Esophagus mucosa (tissue), 1 donor: ENCODE measurements at places on chromosomes 6 and 20. TPM values are rescaled to one million over a fixed set of nuclear protein-coding genes. Genes with fewer than 3 reads are reported as not detected.

DCBLD1 gene
- total RNA-seq, result 9.5 TPM

EYS gene
- not detected for total RNA-seq

JPH2 gene
- 1.0 TPM for total RNA-seq

RWDD2A gene
- 0.84 TPM for total RNA-seq

COL10A1 gene
- not detected for total RNA-seq

FLRT3 gene
- 3.0 TPM for total RNA-seq

ASIP gene
- not detected for total RNA-seq

TNFRSF21 gene
- total RNA-seq, result 64.6 TPM

MYB gene
- total RNA-seq, result 1.3 TPM

BTN1A1 gene
- not detected for total RNA-seq

ARHGAP40 gene
- 10.3 TPM for total RNA-seq

SIRPA gene
- 15.1 TPM for total RNA-seq

CDH4 gene
- total RNA-seq, result not detected

HUS1B gene
- total RNA-seq, result 0.40 TPM

KHDRBS2 gene
- total RNA-seq, result 0.12 TPM

NR2E1 gene
- total RNA-seq, result 0.08 TPM

C20orf202 gene
- total RNA-seq, result 0.24 TPM

COX4I2 gene
- 0.96 TPM for total RNA-seq

GINS1 gene
- 8.6 TPM for total RNA-seq

STAU1 gene
- total RNA-seq, result 55.8 TPM

LYRM2 gene
- total RNA-seq, result 24.7 TPM

KCNK5 gene
- 5.1 TPM for total RNA-seq

LAMP5 gene
- not detected for total RNA-seq

DNAH8 gene
- 0.04 TPM for total RNA-seq

LST1 gene
- total RNA-seq, result 2.4 TPM

PTCRA gene
- total RNA-seq, result not detected

PSORS1C2 gene
- total RNA-seq, result 0.40 TPM

RPL7L1 gene
- 62.7 TPM for total RNA-seq

MYBL2 gene
- total RNA-seq, result 17.1 TPM

CMTR1 gene
- total RNA-seq, result 16.5 TPM

FNDC11 gene
- 0.28 TPM for total RNA-seq

ADGRB3 gene
- 0.20 TPM for total RNA-seq

ADGB gene
- total RNA-seq, result not detected
